Heart left ventricle (tissue), 16 donors: ENCODE measurements at places on chromosomes 5 and 9. TPM values are rescaled to one million over a fixed set of nuclear protein-coding genes. Genes with fewer than 3 reads are reported as not detected.

The FOXD4L6 gene
- total RNA-seq, result not detected

The SHISAL2B gene
- total RNA-seq, result not detected

The FAM174A gene
- total RNA-seq, result 15.9 TPM

The ADGRD2 gene
- not detected for total RNA-seq

The OLFM1 gene
- 11.8 TPM for total RNA-seq

The LHX6 gene
- total RNA-seq, result 4.8 TPM

The KCNN2 gene
- total RNA-seq, result 6.8 TPM

The SMIM33 gene
- not detected for total RNA-seq

The MED27 gene
- 17.7 TPM for total RNA-seq

The ZNG1A gene
- total RNA-seq, result 27.9 TPM
